Hepatic stellate cell (primary cell): ENCODE measurements at places on chromosomes 12 and 14.

DNA sequence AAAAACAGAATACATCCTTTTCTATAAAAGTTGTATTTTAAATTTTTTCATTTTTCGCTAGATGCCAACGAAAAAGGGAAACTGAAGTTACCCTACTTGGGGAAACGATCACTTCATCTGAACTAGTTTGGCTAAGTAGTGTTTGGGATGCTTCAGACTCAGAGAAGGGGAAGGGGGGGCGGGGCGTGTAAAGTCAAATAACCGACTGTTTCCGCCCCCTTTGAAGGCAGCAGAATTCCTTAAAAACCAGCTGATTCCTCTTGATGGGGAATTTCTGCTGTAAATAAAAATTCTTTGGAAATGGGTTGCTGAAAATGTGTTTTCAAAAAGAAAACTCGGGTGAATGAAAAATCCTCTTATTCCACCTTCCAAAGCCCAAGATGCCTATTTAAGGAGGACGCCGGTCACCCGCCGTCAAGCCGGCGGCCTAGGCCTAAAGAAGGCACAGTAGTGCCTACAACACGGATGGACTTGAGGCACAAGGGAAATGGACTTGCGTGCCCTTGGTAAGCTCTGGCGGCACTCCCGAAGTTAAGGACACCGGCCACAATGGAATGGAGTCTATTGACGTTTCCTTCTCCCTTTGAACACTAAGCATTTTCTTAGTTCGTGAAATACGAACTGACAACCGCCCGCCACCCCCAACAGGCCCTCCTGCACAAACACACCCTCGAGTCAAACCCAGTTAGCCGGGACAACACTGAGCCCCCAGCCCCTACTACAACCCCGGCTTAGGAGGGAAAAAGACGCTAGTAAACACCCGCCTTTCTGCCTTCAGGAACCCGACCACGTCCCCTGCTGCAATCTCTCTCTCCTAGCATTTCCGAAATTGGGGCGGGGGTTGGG is 1.9 kb downstream of the ATXN2 start:
- peak; percentile 72 for DNase-seq

- no peak for DNase-seq
These were observed 139.7 kb downstream of the TTLL5 start for GRCh38 chr14:75800792-75801191.

DNA sequence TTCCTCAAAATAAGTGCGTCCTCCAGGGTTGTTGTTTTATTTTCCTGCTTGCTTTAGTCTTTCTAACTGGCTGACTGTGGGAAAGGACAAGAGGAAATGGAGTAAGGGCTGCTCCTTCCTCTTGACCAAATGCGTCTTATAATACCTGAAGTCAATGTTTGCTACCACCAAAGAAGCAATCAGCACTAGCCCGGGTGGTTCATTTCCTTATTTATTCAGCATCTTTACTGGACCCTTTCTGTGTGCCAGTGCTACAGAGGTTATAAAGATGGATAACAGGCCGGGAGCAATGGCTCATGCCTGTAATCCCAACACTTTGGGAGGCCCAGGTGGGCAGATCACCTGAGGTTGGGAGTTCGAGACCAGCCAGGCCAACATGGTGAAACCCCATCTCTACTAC is 15.1 kb upstream of the RPS6KA5 start:
- DNase-seq, result no peak

DNA sequence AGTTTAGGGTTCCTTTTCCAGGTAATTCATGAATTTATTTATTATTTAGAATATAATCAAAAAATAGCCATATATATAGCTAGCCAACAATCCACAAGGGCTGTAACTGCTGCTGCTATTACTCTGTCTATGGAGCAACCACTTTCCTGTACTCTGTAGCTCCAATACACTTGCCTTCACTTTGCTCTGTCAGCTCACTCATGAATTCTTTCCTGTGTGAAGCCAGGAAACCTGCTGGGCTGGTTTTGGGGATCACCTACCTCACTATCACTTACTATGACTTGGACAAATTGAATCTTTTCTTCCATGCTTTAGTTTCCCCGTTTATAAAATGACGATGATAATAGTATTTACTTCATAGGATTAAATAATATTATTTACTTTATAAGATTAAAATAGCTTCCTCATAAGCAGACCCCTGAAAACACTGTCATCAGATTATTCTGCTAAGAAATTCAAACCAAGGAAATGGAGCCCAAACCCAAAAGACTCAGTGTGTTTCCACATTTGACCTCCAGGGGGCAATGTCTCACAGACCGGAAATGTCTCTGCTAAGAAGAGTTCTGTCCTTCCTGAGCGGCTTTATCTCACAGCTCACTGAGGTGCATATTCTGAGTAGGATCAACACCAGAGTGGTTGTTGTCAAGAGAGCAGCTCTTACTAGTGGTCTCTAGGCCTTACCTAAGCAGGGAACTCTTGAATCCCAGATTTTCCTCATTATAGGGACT is 457.1 kb downstream of the DAD1 start:
- DNase-seq, result no peak

DNA sequence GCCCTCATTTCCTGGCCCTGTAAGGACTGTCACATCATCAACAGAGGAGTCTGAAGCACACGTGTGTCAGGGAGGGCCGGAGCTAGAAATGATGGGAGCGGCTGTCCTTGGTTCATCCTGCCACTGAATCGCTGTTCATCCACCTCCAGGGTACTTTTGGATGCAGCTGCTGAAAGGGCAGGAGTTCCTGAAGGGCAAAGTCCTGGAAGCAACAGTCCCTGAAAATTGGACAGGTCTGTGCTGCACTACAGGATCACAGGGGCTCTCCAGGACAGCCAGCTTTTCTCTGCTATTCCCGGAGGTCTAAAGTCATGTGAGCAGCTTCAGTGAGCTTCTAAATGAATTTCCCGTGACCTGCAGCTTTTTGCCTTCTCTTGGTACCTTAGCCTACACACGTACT is 17.7 kb downstream of the POU6F1 start:
- DNase-seq, result no peak

DNA sequence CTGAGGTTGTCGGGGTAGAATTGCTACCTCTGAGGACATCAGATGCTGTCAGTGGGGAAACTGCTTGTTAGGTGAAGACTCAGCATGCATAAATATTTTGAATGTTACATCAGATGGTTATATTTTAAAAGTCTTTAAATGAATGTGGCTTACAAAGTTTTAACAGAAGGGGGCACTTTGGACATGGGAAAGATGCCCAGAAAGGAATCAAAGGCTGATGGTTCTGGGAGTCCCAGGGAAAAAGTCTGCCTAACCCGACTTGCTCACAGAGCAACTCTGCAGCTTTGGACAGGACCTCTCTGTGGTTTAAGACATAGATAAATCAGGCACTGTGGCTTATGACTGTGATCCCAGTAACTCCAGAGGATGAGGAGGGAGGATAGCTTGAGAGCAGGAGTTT is 474.9 kb downstream of the ATP23 start:
- peak; percentile 38 for DNase-seq

- DNase-seq, result no peak
These were observed 41.4 kb downstream of the PTPRQ start for GRCh38 chr12:80485222-80485987.

- DNase-seq, result no peak
These were observed 405.9 kb downstream of the AACS start for GRCh38 chr12:125470838-125471783.

GRCh38 chr14:50047274-50047676 is 69.1 kb downstream of the VCPKMT start:
- DNase-seq, result peak; percentile 27

- DNase-seq, result no peak
These were observed 124.9 kb downstream of the GXYLT1 start for GRCh38 chr12:42019746-42020145.

DNA sequence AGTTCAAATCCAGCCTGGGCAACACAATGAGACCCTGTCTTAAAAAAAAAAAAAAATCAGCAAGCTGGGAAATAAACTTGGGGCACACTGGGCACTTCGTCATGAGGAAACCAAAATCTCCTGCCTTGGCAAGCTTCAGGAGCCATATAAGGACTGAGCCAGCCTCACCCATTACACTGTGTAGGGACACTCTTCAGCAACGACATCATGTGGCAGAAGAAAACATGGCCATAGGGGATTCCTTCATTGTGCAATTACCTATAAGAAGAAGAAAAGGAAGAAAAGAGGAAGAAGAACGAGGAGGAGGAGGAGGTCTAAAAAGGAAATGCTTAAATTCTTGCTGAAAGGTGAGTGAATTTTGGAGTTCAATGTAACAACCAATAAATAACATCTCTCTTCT is 26.1 kb upstream of the IFNG start:
- DNase-seq, result no peak

GRCh38 chr12:19659501-19659900 is 220.2 kb downstream of the AEBP2 start:
- no peak for DNase-seq

GRCh38 chr12:56317675-56318074 is 1.9 kb upstream of the CNPY2 start:
- no peak for DNase-seq

GRCh38 chr12:115943630-115944391 is 333.7 kb downstream of the MED13L start:
- DNase-seq, result no peak

- DNase-seq, result no peak
These were observed 8.0 kb upstream of the TMEM132C start for GRCh38 chr12:128258866-128259555.

DNA sequence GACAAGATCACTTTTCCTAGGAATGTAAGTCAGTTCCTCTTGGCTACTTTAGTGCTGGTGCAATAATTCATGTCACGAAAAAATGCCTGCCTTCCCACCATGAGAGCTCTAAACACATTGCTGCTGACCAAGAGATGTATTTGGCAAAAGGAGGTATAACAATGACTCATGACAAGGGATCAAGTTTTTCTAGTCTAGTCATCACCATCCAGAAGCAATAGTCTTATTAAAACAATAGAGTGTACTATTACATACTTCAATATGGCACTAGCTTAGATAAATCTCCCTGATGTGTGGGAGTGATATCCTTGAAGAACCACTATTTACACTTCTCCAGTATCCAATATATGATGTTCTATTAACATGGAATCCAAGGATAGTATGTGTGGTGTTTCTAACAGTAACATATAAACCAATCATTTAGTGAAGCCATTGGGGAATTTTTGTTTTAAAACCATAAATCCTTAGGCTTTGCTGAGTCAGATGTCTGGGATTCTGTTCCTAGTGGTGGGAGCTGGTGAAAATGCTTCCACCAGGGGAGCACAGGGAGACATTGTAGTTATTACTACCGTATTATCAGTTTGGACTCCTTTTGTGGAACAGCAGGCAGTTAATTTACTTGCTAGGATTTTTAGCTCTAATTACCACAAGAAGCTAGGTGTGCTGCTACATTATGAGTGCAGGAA is 1387.5 kb downstream of the LRFN5 start:
- no peak for DNase-seq

DNA sequence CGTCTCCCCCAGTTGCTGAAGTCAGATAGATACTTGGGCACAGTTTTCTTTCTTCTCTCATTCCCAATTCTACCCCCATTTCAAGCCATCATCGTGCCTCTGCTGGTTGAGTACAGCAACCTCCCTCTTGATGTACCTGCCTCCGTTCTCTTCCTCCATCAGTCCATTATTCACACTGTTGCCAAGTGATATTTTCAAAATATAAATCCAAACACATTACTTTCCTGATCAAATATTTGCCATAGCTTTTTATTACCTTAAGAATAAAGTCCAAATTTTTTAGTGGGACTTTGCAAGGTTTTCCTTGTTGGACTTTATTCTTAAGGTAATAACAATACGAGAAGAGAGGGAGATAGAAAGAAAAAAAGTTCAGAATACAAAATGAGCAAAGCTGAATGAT is 18.6 kb upstream of the SSPN start:
- no peak for DNase-seq

- DNase-seq, result no peak
These were observed 36.2 kb downstream of the DLK1 start for GRCh38 chr14:100762901-100763300.

DNA sequence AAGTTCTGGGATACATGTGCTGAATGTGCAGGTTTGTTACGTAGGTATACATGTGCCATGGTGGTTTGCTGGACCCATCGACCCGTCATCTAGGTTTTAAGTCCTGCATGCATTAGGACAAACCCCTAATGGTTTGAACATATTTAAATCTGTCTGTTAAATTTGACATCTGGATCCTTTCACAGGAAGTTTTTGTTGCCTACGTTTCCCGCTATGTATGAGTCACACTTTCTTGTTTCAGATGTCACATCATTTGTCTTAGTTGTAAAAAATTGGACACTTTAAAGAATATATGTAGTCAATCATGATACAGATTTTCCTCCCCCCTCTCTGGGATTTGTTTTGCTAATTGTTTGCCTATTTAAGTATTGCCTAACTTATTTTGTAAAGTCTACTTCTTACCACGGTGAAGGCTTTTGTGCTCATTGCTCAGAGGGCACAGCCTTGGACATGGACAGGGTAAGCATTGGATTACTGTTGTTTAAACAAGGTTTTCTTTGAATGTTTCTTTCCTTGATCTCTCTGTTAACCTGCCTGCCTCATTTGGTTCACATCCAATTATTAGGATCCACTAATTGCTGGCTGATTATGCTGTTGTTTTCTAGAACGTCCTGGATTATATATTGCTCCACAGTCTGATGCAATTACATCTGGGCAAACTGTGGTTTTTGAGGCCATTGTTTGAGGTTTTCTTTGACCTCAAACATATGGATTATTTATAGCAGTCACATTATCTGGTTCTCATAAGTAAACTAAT is 1441.4 kb downstream of the AACS start:
- DNase-seq, result no peak

DNA sequence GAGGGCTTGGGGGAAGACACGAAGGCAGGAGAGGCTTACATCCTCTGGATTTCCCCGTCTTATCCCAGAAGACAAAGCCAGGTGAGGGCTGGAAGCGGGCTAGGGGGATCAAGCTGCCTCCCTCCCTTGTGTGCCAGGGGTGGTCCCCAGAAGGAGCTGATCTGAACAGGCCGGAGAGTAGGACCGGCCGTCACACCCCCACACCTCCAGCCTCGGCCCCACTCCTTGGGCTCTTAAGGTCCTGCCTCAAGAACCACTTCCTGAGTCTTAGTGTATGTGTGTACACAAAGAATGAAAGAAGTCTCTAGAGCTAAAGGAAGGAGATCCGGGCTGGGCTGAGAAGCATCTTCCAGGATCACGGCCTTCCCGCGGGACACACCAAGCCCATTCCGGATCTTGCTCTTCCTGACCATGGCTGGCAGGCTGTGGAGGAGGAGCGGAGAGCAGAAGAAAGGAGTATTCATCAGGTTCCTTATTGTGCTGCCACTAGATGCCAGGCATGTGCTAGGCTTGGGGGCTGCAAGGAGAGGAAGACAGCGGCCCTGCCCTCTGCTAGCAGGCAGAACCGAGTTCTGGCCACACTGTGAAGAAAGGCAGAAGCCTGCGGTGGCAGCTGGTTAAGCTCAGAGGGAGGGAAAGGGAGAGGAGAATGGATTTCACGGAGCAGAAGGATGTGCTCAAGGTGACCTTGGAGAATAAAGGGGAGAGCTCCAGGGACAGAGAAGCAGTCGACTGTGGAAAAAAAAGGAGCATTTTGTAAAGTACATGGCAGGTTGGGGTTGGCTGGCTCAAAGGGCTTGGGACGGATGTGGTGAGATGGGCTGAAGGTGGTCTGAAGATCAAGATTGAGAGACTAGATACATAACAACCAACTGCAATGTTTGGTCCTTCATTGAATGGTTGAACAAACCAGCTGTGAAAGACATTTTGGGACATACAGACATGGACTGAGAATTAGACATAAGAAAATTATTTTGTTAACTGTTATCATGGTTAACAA is 1.3 kb upstream of the CD63 start:
- no peak for DNase-seq

- DNase-seq, result no peak
These were observed 928.7 kb downstream of the LRFN5 start for GRCh38 chr14:42535397-42535796.
